ENCODE measurements at places on chromosomes 3 and 15.

- no peak for DNase-seq
These were observed 977.6 kb downstream of the IGSF11 start for GRCh38 chr3:118057086-118057485.

- no peak for DNase-seq
These were observed 883 bp upstream of the FRMD4B start for GRCh38 chr3:69386556-69387385.

DNA sequence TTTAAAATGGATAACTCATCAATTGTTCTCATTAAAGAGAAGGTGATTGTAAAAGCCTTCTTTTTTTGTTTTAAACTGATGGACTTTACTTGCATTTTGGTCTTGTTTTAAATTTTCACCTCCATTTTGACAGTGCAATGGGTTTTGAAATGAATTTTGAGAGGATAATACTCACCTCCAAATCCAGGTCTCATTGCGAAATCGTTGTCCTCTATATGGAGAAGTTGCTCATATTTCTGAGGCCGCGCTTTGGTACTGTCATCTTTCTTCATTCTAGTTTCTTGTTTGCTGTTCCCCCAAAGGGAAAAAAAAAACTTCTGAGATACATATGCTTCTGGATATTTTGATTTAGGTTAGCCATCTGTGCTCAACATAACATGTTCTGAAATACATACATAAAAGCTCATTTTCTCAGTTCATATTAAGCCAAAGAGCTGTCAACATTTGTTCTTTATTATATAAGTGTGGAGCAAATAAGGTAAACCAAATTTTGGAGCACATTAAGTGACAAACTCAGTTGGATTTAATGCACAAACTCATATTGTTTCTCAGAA is 9.6 kb downstream of the GABRR3 start:
- DNase-seq = no peak

GRCh38 chr15:31399544-31400171 is 73.0 kb downstream of the KLF13 start:
- DNase-seq = no peak

- DNase-seq = no peak
These were observed 47.4 kb downstream of the CCR4 start for GRCh38 chr3:32998631-32999451.

DNA sequence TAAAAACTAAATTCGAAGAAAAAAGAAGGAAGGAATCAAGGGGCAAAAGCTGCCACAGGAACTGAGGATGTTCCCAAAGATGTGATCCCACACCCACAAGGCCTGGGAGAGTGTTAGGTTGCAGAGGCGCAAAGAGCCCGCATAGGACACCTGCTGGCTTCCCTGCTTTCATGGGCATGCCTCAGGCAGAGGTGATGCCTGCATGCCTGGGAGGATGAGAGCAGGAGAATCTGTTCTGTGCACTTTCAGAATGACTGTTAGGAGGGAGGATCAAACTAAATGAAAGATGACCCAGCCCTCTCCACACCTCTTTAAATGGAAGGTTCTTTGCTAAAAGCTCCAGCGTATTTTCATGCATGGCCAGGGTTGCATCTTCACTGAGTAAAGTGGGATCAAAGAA is 162.4 kb downstream of the PLCL2 start:
- DNase-seq = no peak

- peak; percentile 4 for DNase-seq
These were observed 24.6 kb downstream of the EBLN2 start for GRCh38 chr3:73086071-73086494.

- DNase-seq = no peak
These were observed 58.1 kb upstream of the MCF2L2 start for GRCh38 chr3:183486472-183486871.

GRCh38 chr15:83046558-83047127 is 20.4 kb downstream of the BTBD1 start:
- no peak for DNase-seq

DNA sequence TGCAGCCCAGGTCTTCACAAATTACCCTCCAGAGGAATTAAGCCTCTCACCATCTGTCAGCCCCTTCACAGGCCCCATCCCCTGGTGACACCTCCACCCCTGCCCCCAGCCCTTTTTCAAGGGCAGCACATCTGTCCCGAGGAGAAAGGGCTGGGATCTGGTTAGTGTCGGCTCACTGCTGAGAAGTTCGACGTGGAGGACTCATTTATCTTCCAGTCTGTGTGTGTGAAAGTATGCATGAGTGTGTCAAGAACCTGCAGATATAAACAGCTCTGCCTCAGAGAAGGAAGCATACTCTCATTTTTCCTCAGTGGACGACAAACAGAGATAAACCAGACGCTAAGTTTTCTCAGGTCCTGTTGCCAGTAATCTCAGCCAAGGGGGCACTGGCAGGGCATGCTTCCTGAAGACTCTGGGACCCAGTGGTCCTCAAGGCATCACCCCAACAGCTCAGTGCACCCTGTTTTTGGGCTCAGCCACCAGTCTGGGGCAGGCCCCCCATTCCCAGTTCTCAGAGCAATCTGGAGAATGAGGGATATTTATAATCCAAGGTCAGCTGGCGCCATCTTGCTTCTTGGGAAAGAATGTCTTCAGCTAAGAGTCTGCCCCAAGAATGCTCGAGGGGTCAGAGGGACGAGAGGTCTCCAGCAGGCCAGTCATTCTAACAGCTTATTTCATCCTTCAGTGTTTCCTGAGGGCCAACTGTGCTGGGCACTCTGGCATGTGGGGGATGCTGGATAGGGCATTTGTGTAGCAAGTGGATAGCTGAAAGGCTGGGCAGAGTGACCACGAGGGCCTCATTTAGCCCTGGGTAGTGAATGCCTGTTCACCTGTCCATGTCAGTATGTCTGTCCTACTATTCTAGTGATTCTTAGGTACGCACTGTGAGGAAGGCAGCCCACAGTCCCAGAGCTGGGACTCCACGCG is 73.6 kb downstream of the ADCY5 start:
- no peak for DNase-seq

- DNase-seq = no peak
These were observed 26.2 kb downstream of the SLC2A2 start for GRCh38 chr3:171000281-171000680.

DNA sequence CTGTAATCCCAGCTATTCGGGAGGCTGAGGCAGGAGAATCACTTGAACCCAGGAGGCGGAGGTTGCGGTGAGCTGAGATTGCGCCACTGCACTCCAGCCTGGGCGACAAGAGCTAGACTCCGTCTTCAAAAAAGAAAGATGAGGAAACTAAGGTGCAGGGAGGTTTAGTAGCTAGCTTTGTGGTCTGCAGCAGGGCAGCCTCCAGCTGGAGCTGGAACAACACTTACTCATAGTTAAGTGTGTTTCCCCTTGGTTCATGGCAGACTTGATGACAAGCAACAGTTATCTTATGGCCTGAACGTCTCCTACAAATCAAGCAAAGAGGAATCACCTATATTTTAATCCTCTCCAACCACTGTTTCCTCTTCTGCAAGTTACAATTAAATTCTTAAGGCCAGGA is 12.6 kb downstream of the KAT2B start:
- no peak for DNase-seq

DNA sequence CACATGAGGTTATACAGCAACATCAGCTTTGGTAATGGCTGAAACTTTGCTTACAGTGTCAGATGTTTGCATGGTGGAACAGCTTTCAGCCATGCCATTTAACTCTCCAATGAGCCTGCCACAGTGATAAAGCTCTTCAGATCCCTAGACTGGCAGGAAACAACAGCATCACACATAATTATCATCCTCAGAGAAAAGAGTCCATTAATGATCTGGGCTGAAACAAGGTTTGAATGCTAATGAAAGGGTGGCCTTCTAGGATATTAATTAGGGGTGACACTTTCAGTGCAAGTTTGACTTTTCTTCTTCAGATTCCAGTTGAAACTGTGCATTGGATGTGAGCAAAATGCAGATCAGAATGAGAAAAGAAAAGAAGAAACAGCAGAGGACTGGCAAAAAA is 166.6 kb downstream of the IGSF11 start:
- no peak for DNase-seq

- no peak for DNase-seq
These were observed 231.8 kb downstream of the UACA start for GRCh38 chr15:70531576-70531975.

GRCh38 chr3:177626045-177626444 is 428.8 kb upstream of the TBL1XR1 start:
- no peak for DNase-seq

GRCh38 chr3:57048052-57048671 is 12.3 kb upstream of the SPATA12 start:
- DNase-seq = no peak
